ENCODE measurements at places on chromosomes 6 and 20.

DNA sequence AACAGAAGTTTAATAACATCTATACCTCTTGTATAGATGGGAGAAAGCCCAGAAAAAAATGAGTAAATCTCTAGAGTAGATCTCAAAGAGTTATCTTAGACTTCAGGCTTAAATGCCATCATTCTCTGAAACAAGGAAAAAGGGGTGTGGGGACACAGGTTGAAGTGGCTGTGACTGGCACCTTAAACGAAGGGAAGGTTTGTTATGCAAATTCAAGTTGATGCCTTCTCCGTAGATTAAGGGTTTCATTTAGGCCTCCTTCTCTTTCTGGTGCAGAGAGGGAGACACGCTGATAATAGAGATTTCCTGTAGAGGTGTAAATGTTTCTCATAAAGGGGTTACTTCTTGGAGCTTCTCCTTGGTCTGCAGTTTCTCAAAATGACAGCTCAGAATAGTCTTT lies 252.1 kb downstream of the CD83 start:
- DNase-seq, result no peak

- DNase-seq, result no peak
These were observed 107.9 kb downstream of the SYCP2 start for GRCh38 chr20:59825563-59825920.

GRCh38 chr6:88780714-88781389 lies 182.6 kb downstream of the RNGTT start:
- DNase-seq, result peak; percentile 39

- DNase-seq, result no peak
These were observed 15.4 kb upstream of the ANKRD60 start for GRCh38 chr20:58243653-58244410.

DNA sequence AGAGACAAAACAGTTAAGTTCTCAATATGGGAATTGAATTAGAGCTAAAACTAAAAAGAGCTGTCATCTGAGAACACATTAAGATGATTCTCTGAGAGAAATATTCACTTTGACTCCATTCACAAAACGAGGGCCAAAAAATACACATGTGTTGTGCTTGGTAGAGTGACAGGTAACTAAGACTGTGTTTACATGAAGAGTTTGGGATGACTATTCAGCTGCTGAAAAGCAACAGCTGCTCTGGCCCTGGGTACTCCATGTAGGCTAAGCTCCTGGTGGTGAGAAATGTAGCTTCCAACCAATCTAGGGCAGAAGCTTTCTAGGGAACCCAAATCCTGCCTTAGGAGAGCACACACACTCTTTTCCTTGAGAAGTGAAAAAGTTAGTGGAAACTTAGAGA lies 184.5 kb downstream of the COL21A1 start:
- DNase-seq, result no peak

DNA sequence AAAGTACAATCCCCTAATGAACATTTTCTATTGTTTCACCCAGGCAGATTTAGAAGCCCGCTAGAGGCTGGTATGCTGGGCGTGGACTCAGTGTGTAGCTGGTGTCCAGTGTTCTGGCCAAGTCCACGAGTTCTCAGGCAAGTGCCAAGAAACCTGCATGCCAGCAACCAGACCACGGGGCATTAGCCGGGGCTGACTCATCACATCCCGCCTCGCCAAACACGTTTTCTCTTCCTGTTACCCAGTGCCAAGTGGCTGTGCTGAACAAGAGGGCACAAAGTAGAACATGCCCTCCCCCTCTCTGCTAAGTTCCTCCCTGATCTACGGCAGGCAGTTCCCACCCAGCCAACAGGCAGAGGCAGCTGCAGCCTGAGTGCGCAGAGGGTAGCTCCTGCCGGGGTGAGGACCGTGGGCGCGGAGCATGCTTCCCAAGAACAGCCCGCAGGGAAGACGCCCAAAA lies 29.6 kb downstream of the RAMACL start:
- DNase-seq, result no peak

DNA sequence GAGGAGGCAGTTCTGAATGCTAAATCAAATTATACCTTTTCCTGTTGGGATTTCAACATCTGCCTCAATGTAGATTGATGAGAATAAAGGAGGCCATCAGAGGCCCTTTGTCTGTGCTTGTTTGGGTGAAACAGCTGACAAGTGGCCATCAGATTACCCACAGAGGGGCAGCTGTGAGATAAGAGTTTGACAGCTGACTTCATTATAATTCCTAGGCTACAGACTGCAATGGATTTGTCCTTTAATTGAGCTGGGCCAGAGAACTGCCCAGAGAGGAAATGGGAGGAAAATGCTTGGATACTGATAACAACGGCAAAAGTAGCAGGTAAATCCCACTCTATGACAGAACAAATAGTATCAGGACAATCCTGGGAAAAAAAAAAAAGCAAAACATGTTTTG lies 649.4 kb downstream of the HDGFL1 start:
- DNase-seq, result no peak

DNA sequence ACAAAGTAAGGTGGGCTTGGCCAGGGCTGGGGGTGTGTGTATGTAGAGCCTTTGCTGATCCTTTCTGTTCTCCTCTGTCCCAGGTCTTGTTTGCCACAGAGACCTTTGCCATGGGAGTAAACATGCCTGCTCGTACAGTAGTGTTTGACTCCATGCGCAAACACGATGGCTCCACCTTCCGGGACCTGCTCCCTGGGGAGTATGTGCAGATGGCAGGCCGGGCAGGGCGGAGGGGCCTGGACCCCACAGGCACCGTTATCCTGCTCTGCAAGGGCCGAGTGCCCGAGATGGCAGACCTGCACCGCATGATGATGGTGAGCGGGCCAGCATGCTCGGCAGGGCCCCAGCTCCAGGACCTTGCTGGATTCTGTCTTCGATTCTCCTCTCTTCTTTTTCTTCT lies 6.2 kb downstream of the DXO start:
- no peak for DNase-seq

DNA sequence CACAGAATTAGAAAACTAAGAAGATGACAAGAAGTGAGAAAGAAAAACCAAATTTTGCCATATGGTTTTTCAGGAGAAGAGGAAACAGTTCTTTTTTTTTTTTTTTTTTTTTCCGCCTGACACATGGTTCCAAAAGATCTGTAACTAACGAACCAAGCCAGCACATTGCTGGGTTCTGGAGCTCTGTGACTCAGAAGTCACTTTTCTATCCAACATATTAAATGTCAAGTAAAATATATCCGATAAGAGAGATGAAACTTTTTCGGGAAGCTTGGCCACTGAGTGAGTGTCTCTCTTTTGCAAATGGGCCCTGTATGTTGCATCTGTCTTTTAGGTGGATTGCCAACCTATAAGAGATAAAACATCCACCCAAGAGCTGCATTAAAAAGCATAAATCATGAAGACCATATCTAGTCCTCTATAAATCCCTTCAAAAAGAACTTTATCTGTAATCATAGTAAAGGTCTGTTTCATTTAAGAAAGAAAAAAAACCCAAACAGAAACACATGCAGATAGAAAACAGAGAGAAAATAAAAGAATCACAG lies 4.6 kb downstream of the METTL24 start:
- DNase-seq, result no peak

DNA sequence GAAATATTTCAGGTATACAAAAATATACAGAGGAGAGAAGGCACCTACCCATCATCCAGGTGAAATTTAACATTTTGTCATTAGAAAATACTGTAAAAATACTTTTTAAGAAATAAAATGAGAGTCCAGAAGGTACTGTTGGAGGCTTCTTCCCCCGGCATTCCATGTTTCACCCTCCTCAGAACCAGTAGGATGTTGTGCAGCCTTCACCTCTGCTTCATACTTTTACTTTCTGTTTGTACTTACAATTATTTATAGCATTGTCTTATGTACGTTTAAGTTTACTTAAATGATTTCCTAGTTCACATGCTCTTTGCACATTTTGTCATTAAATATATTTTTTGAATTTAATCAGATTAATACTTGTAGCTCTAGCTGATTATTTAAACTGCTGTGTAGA lies 30.9 kb downstream of the TMEM200A start:
- DNase-seq, result no peak

DNA sequence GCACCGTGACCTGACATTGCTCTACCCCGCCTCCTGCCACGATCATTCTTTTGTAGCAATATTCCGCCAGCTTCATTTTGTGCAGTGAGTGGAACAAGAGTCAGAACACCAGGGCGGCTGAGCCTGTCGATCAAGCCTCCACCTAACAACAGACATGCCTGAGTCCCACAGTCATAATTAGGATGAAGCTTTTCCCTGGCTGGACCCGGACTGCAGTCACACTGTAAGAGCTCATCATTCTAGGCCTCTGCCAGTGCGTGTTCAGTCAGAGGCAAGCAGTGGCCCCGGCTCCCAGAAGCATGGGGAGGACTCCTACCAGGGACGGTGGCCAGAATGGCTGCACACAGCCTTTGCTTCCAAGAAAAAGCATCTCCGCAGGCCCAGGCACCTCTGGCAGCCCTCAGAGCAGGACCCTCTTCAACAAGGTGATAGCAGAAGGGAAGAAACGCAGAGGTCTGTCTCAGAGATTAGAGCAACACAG lies 23.2 kb upstream of the UNC93A start:
- DNase-seq, result no peak

GRCh38 chr20:8536262-8536618 lies 404.2 kb downstream of the PLCB1 start:
- no peak for DNase-seq

GRCh38 chr6:12295558-12296254 lies 5.5 kb downstream of the EDN1 start:
- no peak for DNase-seq

GRCh38 chr6:33189625-33190448 lies 2.4 kb downstream of the COL11A2 start:
- DNase-seq, result no peak

GRCh38 chr20:4159765-4160490 lies 144.6 kb upstream of the RNF24 start:
- no peak for DNase-seq

GRCh38 chr6:75308250-75308988 lies 23.8 kb upstream of the TMEM30A start:
- no peak for DNase-seq

GRCh38 chr6:5096482-5096881 lies 11.3 kb downstream of the PPP1R3G start:
- no peak for DNase-seq

DNA sequence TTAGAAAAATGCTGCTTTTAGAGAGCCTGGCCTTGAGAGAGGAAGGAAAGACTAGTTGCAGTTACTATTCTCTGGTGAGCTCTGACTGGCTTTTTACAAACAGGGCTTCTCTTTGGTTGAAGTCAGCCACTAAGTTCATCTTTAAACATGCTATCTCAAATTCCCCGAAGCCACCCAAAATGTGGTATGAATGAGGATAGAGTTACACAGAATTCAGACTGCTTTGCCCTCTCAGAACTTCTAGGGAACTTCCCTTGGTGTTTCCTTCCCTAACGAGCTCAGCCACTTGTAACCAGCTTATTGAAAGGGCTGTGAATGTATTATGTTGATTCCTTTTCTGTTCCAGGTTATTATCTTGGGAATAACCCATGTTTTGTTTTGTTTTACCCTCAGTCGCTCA lies 73.5 kb downstream of the EFHC1 start:
- no peak for DNase-seq

GRCh38 chr20:34875642-34876405 lies 588 bp upstream of the ACSS2 start:
- DNase-seq, result peak; percentile 96

DNA sequence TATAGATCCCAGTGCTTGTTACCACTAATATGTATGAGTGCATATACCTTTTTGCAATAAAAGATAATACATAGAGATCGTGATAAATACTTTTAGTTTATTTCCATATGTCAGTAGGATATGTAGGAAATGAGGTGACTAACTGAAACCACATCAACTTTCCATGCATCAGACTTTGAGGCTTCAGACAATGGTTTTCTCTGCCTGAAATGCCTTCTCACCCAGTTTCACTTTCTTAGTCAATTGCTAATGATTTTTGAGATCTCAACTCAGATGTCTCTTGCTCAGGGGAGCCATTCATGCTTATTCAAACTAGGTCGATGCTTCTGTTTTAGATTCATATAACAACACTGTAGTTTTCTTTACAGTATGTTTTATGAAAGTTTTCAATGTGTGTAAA lies 626.6 kb upstream of the ADGRB3 start:
- no peak for DNase-seq

GRCh38 chr6:35062676-35063574 lies 78.2 kb downstream of the TCP11 start:
- no peak for DNase-seq

DNA sequence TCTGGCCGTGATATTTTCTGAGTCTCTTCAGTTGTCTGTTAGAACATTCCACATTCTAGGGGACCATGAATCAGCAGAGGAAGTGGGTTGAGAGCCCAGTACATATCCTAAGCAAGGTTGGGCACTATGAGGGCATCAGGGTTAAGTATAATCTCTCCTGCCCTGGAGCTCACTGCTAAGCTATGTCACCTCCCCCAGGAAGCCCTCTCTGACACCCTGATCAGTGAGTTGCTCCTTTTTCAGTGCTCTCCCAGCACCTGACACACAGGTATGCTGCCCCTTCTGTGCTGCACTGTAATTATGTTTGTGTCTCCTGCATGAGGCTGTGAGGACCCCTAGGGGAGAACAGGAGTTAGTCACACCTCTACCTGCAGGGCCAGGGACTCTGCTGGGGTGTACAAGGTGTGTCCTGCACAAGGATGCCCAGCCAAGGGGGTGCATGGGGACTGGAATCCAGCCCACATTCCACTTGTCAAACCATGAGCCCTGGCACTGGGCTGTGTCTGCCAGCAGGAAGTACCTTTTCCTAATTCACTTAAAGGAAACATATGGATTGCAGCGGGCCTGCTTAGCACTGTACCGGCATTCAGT lies 3.9 kb downstream of the RAB44 start:
- no peak for DNase-seq

- no peak for DNase-seq
These were observed 78.4 kb downstream of the RNASET2 start for GRCh38 chr6:166877906-166878305.

DNA sequence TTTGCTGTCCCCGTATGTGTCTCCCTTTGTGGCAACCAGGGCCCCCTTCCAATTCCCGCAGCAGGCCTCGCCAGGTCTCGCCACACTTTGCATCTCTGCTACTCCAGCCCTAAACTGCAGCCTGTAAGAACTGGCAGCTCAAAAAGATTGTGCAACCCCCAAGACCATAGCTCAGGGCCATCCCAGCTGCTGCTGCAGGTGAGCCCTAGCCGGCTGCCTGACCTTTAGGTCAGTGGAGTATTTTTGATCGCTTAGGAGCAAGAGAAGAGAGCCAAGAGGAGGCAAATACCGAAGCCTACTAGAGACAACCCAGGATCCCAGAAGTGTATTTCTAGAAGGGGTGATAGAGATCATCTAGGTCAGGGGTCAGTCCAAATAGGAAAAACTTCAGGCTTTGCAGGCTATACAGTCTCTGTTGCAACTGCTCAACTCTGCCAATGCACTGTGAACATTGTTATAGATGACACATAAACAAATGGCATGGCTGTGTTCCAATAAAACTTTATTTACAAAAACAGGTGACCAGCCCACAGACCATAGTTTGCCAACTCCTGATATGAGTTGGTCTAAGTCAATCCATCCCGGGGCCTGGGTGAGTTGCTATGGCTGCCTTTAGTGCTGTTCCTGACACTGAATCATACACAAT lies 138.4 kb downstream of the EYA2 start:
- no peak for DNase-seq

Data from HEK293T (cell line).